ENCODE measurements at places on chromosomes 5 and 9.
A peak's percentile ranks its signal among the peaks of the same experiment; 100 is the strongest.

DNA sequence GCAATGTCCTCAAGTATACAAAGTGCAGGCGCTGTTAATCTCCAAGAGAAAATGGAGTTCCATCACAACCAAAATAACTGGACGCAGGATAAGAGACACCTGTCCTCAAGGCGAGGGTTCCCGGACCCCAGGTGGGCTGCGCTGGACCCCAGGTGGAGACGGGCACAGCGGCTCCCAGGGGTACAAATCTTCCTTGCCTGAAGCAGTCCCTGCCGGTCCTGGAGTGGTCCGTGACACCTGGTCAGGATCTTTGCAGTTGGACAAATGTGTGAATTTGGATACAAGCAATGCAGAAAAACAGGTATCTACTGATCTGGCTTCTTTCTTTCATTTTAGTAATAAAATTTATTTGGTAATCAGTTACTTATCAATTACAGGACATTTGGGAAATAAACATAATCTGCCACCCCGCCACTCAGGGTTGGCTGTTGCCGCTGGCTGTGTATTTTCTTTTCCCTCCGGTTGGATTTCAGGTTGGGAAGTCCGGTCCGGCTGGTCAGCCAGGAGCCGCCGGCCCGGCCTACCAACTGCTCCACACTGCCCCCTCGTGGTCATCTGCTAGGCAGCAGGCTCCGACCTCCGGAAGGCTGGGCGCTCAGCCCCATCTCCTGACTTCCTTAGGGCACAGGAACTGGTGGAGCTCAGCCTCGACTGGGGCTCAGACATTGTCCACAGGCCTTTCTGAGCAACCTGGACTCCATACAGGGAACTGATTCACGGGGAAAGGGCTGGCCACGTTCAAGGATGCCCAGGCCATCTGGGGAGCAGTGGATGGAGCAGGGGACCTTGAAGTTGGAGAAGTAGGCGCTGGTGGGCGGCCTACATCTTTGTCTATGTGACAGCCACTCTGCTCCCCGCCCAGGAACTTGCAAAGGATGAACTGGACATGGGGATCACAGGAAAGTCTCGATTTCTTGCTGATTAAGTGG is 43.4 kb downstream of the NXNL2 start:
- DNase-seq: peak; percentile 25

DNA sequence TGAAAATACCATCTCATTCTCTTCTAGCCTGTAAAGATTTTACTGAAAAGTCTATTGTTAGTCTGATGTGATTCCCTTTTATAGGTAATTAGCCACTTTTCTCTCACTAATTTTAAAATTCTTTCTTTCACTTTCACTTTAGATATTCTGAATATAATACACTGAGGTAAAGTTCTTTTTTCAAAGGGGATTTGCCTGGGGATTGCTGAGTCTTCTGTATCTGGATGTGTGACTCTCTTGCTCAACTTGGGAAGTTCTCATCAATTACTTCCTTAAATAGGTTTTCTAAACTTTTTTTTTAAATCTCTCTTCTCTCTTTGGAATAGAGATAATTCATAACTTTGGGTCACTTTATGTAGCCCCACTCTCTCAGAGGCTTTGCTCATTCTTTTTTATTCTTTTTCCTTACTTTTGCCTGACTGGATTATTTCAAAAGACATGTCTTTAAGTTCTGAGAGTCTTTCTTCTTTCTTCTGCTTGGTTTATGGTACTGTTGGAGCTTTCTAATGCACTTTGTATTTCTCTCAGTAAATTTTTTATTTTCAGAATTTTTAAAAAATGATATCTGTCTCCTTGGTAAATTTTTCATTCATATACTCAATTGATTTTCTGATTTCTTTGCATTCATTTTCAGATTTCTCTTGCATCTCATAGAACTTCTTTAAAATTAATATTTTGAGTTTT is 55.9 kb upstream of the IL12B start:
- no peak for DNase-seq

- DNase-seq: no peak
These were observed 1425.4 kb downstream of the FOXD4L5 start for GRCh38 chr9:63859475-63860215.

DNA sequence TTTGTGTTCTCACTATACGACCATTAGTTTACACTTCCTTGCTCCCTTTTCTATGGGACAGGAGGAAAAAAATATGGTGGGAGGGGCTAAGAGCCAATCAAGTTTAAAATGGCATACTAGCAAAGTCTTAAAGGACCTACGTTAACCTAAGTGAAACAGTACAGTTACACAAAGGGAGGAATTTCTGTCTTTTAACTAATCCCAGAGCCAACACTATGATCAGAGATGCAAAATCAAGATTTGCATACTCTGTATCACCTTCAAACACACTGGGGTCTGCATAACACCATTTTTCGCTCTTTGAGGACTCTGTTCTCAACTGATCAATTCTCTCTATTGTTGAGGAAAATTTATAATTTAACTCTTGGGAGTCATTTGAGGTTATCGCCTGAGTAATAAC is 49.8 kb downstream of the ALDH1A1 start:
- no peak for DNase-seq

DNA sequence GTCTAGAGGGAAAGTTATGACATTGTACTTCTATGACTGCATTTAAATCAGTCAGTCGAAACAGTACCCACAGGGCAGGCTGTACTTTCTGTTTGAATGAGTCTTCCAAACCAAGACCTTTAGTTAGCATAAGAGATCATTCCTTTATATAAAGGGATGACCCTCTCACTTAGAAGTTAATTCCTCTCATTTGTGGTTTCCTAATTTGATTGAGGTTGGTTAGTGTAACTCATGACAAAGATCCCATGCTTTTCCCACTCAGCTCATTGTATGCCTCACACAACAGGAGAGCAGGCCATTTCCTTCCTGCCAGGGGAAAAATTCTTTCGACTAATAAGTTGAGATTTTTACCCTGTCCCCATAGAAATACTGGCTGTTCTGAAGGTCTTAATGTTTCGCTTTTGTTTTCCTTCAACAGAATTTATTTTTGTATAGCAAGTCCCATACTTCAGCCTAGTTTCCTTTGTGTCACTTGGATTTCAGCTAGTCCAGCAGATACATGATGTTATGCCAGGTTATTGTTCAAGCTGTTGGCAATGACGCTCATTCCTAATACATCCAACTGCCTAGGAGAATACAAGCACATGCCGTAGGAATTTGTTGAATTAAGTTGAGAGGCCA is 500.7 kb downstream of the SPATA31D1 start:
- no peak for DNase-seq

DNA sequence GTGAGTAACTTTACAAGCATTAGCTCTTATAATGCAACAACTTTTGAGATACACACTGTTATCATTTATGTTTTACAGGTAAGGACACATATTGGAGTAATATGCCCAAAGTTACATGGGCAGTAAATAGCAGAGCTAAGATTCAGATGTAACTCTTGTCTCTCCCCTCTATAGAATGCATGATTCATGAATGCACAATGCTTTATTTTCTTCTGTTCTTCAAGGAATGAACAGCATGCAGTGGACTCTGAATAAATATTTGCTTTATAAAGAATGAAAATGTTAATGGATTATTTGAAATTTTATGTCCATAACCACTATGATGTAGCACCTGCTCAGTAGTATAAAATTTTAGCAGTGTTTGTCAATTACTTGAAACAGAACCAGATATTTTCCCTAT is 629.5 kb downstream of the KCTD16 start:
- DNase-seq: no peak

- no peak for DNase-seq
These were observed 20.7 kb upstream of the STX17 start for GRCh38 chr9:99885747-99886146.

GRCh38 chr9:124468061-124468740 is 17.9 kb downstream of the ADGRD2 start:
- no peak for DNase-seq

GRCh38 chr5:17838469-17838868 is 204.2 kb downstream of the TAF11L14 start:
- no peak for DNase-seq

GRCh38 chr5:81826128-81826527 is 75.2 kb upstream of the SSBP2 start:
- no peak for DNase-seq

DNA sequence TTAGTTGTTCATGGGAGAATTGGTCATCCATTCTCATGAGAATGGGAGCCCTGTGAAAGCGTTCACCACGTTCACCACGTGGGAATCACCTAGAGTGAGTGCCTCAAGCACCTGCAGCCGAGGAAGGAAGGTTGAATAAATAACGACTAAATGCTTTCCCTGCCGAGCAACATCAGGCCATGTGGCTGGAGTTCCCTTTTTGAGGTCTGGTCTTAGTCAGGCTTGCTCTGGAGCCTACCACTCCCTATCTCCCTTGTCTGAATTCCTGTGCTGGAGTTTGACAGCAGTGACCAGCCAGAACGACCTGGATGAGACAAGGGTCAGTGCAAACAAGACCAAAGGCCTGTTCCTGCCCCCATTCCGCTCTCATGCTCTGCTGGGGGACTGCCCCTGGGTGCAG is 28.5 kb downstream of the KCNMB1 start:
- DNase-seq: no peak

- no peak for DNase-seq
These were observed 35.5 kb downstream of the NDUFAF2 start for GRCh38 chr5:60980511-60980910.

GRCh38 chr9:91848146-91848545 is 101.9 kb downstream of the ROR2 start:
- no peak for DNase-seq

Measured in stimulated activated CD8-positive, alpha-beta memory T cell treated with anti-CD3 and anti-CD28 coated beads, Interleukin-4, amount 100 ng/mL, for 1 hour (primary cell).